HuH-7.5 (cell line): ENCODE measurements at places on chromosomes 2 and 18.

DNA sequence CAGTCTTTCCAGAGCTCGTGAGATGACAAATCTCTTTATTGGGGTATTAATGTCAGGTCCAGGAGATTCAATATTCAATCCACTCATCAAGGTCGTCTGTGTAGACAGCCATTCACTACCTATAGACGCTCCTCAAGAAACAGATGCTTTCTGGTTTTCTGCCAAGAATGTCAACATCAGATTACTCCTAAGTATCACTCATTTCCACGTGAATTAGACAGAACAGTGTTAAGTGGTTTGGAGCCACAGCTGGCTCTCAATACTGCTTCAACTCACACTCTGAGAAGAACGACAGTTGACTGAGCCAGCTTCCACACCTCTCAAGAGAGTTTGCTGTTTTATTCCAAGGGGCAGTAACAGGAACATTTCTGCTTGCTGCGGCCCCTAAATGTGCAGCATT is 113.5 kb upstream of the NEDD4L start:
- no peak for DNase-seq

DNA sequence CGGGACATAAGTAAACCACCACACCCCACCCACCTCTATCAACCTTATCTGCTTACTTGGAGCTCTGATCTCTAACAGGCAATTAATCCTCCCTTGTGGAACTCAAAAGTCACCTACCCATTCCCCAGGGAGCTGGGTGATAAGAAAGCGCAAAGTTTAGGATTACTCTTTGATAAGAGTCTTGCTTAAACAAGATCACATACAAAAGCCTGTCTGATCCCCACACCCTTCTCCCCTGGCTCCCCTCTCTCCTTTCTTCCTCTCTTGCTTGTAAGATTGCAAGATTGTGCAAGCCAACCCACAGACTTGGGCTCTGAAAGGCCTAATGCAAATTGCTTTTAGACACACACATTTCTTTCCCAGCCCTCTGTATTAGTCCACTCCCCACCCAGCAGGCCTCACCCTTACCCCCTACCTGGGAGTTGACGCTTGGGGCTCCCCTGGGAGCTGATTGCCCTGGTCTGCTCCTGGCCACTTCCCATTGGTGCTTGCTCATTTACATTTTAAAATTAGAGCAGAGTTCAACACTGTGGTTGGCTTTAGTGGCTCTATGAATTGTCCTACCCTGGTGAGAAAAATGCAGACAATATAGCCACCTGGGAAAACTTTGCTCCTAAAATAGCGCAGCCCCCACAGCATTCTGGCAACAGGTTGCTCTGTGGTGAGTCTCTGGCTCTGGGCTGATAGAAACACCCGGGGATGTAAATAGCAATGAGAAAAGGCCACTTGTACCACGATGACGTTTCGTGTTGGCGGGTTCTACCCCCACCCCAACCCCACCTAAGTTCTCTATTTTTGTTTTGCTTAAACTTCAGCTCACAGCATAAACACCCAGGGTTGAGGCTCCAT is 92.8 kb upstream of the MSH2 start:
- no peak for DNase-seq

DNA sequence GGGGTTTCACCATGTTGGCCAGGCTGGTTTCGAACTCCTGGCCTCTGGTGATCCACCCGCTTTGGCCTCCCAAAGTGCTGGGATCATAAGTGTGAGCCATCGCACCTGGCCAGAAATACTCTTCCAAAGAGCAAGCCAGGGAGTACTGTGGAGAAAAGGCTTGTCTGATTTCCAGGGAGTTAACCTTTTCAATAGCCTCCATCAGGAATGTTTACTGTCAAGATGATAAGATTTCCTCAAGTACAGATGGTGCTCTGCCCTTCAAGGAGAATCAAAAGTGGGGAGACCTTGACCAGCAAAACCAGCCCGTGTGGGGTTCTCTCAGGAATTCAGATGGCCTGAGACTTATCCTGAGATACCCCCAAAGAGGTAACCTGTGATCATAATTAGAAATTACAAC is 237.2 kb downstream of the PRKCE start:
- no peak for DNase-seq

DNA sequence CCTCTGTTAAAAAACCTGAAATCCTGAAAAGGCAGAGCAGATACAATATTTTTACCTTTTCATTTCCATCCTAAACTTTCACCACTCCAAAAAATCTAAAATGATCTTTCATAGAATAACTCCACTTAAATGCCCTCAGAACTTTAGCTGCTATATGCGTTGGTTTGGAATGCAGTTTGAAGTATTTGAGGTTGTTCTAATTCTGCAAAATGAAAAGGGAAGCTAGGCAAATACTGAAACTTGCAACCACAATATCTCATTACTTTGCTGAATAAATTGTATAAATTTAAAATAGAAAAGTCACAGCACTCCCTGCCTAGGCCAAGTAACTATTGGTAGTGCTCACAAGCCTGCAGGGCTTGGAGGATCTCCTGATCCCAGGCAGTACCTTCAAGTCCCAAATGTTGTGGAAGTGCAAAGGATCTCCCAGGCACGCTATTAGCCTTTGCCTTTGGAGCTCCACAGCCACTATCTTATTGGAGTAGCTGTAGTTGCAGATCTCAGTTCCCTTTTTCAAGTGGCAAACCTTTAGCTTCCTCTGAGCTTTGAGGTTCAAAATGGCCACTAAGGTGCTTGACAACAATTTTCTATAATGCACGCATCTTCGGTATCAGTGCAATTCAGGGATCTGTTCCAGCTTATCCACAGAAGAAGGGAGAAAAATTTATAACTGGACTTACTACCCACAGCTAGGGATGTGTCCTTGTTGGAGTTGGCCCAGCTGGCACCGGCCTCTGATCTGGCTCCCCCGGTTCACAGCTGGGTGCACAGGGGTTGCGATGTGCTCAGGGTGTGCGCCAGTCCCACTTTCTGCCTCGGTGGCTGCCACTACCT is 43.4 kb upstream of the ANKRD62 start:
- DNase-seq, result no peak

GRCh38 chr18:23712445-23712844 is 23.2 kb downstream of the LAMA3 start:
- DNase-seq, result no peak

DNA sequence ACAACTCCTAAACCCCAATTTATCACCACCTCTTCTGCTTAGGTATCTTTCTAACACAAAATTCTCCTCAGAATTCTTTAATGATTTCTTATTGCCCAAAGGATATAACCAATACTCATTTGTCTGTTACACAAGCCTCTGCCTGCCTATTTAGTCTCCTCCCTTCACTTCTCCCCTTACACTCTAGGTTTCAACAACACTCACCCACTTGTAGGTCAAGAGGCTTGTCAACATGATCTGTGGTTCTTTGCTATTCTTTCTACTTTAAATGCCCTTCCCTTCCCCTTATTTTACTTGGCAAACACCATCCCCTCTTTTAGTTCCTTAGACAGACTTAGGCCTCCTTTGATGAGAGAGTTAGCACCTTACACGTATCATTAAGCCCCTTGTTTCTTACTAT is 69.0 kb upstream of the C2orf15 start:
- no peak for DNase-seq

DNA sequence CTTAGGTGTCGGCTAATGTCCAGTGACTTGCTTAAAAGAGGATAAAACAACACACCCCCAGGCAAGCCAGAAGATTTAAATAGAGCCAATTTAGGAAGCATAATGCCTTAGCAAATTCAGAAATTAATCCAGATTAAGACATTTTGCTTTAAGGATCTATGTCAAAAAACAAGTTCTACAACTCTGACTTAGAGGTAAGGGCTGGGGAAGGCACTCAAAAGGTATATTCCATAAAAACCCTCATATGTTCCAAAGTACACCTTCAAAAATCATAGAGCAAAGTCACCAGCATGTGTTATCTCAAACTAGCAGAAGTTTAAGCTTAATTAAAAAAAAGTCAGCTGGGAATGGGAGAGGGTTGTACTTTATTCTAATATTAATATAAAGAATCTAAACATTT is 206.4 kb downstream of the NOL4 start:
- DNase-seq, result no peak

DNA sequence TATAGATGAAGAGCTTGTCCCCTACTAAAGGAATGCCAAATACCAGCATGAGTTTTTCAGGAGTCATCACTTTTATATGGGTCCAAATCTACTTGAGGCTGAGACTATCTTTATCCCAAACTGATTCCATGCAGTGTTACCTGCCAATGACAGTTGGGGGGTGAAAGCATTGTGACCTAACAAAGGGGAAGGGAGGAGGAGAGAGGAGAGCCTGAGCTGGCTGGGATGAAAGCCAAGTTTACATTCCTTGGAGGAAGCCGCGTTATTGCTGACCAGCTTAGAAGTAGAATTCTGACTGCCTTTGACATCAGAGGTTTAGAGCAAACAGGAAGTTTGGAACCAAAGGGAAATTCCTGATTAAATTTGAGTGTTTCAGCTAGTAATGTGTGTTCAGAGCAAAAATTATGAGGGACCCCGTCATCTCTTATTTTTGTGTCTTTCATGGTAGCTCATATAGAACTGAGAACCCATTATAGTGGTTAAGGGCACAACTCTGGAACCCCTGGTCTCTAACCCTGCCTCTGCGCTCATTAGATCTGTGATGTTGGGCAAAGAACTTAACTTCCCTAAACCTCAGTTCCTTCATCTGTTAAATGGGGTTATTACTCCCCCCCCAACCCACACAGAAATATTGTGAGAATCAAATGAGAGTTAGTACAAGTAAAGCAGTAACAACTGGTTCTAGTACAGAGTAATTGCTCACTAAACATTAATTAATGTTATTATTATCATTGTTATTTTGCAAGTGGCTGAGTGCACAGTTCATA is 199.3 kb upstream of the EPAS1 start:
- DNase-seq, result no peak

DNA sequence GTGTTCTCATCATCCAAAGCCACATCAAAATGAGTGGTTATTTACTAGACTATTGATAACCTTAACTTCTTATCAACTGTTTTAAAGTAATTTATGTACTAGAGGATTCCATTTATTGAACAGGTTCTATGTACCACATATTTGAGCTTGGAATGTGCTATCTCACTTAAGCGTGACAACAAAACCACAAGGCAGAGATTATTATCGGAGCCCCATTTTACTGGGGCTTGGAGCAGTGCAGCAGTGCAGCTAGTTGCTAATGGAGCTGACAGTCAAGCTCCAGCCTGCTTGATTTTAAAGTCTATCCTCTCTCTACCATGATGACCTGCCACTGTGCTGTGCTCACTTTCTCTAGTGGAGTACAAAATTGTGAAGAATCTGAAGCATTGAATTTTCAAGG is 24.6 kb downstream of the GCG start:
- DNase-seq, result no peak

DNA sequence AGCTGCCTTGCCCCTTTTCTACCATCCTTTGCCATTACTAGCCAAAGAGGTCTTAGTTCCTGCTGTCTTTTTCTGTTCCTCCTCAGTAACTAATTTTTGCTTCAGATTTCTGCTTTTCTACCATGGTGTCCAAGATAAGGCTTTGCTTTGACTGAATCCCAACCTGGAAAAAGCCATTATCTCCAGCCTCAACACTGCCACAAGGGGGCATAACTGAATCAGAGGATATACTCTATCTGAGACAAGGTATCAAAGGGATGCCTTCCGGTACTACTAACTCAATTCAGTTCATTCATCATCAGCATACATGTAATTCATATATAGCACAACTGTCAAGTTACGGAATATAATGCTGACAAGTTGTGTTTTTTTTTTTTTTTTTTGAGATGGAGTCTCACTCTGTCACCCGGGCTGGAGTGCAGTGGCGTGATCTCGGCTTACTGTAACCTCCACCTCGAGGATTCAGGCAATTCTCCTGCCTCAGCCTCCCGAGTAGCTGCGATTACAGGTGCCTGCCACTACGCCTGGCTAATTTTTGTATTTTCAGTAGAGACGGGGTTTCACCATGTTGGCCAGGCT is 11.4 kb downstream of the OSGEPL1 start:
- DNase-seq, result peak; percentile 39

GRCh38 chr2:54428108-54428831 is 27.9 kb upstream of the SPTBN1 start:
- no peak for DNase-seq

- DNase-seq, result no peak
These were observed 55.7 kb upstream of the RASGRP3 start for GRCh38 chr2:33420726-33421125.

GRCh38 chr2:2793514-2793913 is 462.4 kb upstream of the MYT1L start:
- DNase-seq, result no peak

DNA sequence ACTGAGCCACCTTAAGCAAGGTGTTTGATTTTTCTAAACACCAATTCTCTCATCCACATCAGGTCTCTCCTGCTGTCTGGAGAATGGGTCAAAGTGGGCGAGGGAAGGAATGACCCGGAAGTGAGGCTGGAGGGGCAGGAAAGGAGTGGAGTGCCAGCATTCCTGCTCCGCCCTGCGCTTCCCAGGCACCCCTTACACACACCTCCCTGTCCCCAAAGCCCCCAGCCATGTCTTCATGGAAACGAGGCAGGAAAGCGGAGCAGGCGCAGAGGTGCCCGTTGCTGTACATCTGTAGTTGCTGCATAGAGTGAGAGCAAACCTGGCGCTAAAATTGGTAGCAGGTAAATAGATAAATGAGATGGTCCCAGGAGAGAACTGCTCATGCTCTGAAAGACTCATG is 27.2 kb upstream of the NT5DC4 start:
- DNase-seq, result no peak

- DNase-seq, result no peak
These were observed 811.3 kb downstream of the CNTNAP5 start for GRCh38 chr2:124836416-124836815.

DNA sequence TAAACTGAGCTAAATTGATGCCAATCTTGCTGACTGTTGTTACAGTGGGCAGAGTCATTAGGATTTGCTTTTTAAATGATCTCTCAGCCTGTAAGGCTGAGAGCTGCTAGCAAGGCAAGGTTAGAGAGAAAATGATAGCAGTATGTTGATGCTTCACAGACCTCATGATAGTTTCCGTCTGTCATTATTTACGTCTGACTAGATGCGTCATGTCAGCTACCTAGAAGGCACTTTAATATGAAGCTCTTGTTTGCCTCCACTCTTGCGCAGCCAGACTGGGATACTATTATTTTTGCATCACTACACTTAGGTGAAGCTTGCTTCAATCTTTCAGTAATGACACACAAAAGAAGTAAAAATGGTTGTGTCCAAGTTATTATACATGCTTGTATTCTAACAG is 313.8 kb downstream of the LNPK start:
- no peak for DNase-seq
